ELR (cell line): ENCODE measurements at places on chromosomes 16 and 17.
A peak's percentile ranks its signal among the peaks of the same experiment; 100 is the strongest.

- DNase-seq: peak; percentile 93
Observed at GRCh38 chr17:9371019-9371418, 204.6 kb downstream of the STX8 start.

- DNase-seq: no peak
Observed at GRCh38 chr17:28004344-28004743, 38.1 kb upstream of the NLK start.

DNA sequence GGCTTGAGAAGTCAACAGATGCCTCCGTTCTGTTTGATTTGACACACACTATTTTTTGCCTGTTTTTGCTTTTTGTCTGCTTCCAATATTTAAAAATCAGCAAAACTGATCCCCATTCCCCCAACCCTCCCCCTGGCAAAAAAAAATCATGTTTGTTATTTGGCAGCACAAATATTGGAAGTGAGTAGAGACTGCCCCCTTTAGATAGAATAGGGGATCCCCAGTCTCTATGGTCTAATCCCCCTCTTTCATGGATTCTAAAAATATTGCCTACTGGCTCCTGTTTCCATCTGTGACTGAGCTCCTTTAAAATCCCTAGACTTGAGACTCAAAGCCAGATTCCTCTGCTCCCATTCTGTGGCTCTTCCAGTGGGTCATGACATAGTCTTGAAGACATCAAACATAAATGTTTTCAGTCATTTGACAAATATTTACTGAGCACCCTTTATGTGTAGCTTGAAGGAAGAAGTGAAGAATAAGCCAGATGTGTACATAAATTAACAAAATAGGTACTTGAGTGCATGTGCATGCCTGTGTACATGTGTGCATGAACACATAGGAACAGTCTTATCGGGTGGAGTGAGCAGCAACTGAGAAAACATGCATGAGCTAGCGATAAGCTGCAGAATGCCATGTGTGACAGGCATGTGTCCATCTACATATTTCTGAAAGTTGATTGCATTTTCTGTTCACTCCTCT is 101.2 kb downstream of the SALL1 start:
- DNase-seq: no peak

DNA sequence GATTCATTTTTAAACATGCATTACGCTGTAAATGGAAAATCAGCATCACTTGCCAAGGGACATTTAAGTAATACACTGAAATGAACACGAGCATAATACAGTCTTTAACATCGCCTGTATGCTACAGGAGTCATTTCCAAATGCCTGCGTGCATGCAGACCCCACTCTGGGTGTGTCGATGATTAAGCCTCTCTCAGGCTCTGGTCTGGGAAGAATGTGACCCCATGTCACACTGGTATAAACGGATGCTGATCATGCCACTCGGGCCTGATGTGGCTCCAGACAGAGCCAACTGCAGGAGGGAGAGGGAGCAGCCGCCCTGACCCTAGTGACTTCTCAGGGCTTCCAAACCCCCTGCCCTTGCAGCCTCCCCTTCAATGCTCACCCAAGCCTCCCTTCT is 10.8 kb downstream of the EMP2 start:
- DNase-seq: no peak

GRCh38 chr16:73323880-73324279 is 276.0 kb upstream of the ZFHX3 start:
- no peak for DNase-seq

DNA sequence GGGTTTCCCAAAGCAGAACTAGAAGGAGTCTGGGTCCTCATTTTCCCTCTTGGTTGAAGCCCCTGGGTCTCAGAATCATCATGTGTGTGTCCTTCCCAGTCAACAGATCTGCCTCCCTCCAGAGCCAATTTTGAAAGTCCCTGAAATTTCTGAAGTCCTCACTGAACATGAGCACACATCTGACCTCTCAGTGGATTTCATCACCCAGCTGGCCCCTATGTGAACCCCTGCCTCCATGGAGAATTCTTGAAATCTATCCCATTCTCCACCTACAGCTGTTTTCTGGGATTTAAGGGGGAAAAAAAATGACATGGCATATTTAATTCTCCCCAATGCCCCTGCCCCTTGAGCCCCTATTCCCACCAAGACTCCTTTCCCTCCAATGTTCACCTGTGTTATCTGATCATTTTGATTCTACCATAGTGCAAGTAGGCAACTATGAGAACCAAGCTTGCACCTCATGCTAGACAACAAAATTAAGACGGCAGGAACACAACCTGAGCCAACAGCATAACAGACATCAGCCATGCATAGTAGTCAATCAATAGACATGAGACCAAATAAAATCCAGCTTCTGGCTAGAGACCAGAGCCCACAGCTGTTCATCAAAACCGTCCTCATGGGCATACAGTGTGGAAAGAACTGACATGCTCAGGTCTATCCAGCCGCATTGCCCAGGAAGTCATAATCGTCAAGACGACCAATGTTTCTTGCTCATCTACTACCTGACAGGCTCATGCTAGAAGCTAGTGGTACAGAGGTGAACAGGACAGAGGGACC is 14.9 kb downstream of the SOX9 start:
- no peak for DNase-seq

DNA sequence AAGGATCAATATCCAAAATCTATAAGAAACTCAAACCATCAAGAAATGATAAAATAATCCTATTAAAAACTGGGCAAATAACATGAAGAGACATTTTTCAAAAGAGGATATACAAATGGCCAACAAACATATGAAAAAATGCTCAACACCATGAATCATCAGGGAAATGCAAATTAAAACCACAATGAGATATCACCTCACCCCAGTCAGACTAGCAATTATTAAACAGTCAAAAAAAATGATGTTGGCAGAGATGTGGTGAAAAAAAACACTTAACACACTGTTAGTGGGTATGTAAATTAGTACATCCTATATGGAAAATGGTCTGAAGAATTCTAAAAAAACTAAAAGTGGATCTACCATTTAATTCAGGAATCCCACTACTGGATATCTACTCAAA is 379.0 kb upstream of the SOX9 start:
- peak; percentile 41 for DNase-seq

DNA sequence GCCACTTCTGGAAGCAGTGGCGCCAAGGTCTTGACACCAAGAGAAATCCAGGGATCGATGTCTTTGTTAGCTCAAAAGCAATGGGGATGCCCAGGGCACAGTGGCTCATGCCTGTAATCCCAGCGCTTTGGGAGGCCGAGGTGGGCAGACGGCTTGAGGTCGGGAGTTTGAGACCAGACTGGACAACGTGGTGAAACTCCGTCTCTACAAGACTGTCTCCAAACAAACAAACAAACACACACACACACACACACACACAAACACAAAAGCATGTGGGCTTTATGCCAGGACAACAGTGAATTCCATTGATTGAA is 22.4 kb upstream of the FAAP100 start:
- no peak for DNase-seq

DNA sequence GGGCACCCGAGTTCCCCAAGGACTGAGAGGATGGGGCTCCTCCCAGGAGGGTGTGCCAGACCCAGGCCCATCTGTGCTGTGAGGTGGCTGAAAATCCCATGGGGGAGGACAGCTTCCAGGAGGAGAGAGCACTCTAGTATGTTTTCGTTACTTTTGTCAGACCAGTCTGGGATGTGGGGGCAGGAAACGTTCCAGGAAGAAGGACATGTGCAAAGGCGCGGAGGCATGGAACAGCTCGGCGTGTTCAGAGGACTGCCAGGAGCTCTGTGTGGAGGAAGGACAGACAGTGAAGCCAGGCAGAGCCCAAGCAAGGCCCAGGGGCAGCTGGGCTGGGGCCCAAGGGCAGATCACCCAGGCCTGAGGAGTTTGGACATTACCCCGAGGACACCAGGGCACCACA is 7.0 kb downstream of the CA4 start:
- no peak for DNase-seq

DNA sequence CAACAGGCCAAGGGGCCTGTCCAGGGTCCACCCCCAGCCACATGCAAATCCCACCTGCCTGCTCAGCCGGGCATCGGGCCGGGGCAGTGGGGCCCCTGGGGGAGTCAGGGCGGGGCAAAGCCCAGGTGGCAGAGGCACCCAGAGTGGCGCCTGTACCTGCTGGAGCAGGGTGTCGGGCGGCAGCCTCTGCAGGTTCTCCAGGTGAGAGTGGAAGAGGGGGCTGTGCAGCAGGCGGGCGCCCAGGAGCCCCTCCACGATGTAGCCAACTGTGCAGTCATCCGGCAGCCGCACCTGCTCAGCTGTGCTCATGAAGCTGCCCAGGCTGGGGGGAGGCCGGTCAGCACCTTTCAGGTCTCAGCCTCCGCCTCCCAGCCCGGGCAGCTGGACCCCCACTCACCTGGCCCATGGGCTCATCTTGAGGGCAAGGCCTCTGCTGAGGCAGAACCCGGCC is 2.1 kb downstream of the RFNG start:
- no peak for DNase-seq

DNA sequence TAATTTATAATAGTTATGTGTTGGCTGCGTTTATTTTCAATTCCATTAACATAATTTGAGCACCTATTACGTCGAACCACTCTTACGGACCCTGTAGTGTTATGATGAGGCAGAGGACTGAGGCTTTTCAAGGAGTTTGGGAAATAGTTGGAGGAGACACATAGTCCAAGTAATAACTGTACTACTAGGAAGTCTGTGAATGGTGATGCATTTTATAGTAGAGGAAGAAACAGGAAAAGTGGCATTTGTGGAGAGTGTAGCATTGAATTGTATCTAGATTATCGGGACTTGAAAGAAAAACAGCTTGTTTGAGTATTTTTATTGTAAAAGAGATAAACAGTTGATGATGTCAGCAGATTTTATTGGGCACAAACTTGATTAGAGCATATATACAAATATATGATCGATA is 1.7 kb downstream of the NFATC3 start:
- DNase-seq: peak; percentile 46

DNA sequence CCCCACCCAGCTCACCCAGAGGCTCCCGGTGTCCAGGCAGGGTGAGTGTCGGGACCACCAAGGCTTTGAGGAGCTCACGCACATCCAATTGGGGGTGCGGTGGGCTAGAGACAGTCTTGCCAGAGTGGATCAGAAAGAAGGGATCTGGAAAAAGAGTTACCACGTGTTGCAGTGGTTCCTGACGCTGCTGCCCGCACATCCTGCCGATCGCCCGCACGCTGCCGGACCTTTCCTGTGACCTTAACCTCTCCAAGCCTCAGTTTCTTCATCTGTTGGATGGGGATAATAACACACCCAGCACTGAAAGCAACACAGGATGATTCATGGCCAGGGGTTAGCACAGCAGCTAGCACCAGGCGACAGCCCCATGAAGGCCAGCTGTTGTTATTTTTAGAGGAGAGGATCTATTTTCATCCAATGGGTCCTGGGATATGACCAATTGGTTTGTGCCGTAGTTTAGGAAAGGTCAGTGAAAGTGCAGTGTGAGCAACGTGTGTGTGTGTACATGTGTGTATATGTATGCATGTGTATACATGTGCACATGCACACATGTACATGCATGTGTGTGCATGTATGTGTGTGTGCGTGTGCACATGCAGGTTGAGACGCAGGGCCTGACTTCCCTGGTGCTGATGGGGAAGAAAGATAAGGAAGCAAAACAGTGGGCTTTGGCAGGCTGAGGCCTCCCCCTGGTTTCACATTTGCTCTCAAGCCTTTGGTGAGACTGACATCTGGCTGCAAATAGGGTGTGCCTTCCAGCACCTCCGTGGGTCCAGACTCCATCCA is 2.5 kb downstream of the ITGAX start:
- no peak for DNase-seq

DNA sequence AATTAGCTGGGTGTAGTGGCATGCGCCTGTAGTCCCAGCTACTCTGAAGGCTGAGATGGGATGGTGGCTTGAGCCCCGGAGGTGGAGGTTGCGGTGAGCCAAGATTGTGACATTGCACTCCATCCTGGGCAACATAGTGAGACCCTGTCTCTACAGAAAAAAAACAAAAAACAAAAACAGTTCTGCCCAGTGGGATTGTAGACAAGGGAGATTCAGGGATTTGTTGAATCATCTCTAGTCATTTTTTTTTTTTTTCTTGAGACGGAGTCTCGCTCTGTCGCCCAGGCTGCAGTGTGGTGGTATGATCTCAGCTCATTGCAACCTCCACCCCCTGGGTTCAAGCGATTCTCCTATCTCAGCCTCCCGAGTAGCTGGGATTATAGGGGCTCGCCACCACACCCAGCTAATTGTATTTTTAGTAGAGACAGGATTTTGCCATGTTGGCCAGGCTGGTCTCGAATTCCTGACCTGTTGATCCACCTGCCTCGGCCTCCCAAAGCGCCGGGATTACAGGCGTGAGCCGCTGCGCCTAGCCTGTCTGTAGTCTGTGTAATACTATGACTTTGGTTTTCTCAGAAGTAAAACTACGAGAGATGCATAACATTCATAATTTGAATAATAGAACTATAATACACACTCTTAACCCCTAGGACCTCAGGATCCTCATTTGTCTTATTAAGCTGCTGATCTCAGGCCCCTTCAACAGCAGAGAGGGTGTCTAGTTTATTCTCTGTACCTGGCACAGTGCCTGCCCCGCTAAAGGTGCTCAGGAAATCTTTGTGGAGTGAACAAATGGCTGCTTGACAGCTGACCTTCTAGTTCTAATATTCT is 1.4 kb downstream of the TEN1 start:
- peak; percentile 28 for DNase-seq

GRCh38 chr17:80471922-80472321 is 4.5 kb downstream of the NPTX1 start:
- no peak for DNase-seq

GRCh38 chr16:89200124-89200849 is at the start of gene SLC22A31:
Gene SLC22A31, minus strand, starts transcription at chr16:89200537. Its CDS starts 36 bp downstream, at chr16:89200501.
- peak; percentile 8 for DNase-seq

DNA sequence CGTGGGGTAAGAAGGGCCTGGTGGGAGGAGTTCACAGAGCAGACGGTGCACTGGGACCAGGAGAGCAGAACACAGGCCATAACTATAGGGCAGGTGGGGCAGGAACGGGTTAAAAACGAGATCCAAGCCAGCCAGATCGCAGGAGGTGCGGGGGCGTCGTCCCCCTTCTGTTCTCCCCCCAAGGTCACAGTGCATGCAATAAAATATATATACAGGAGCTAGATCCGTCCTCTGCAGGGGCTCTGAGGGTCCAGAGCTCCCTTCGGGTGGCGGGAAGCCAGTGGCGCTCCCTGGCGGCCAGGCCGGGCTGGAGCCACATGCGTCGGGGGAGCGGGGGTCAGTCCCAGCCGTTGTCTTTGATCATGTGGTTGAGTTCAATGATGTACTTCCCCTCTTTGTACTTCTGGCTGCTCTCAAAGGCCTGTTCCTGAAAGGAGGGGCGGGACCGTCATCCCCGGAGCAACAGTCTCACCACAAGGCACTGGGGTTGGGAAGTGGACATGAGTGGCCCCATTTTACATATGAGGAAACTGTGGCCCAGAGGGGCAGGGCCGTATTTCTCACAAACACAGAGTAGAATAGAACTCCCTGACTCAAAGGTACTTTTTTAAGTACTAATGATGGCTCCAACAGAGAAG is 768 bp upstream of the TBX6 start:
- DNase-seq: peak; percentile 54

- DNase-seq: no peak
Observed at GRCh38 chr16:29698484-29699323, 19.7 kb downstream of the QPRT start.

DNA sequence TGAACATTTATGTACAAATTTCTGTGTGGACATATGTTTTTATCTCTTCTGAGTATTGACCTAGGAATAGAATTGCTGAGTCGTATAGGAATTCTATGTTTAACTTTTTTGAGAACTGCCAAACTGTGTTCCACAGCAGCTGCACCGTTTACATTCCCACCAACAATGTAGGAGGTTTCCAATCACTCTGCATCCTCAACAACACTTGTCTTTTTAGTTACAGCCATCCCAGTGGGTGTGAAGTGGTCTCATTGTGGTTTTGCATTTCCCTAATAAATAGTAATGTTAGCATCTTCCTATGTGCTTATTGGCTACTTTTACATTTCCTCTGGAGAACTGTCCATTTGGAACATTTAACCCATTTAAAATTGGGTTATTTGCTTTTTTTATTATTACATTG is 36.6 kb upstream of the NACA2 start:
- no peak for DNase-seq
